ENCODE measurements at places on chromosomes 2 and 18. TPM values are rescaled to one million over a fixed set of nuclear protein-coding genes. Genes with fewer than 3 reads are reported as not detected.

- DNase-seq, result peak; percentile 22
Measured at GRCh38 chr2:191866675-191867506, 20.0 kb upstream of the CAVIN2 start.

- DNase-seq, result no peak
Measured at GRCh38 chr2:48711343-48711742, 44.2 kb downstream of the LHCGR start.

- DNase-seq, result no peak
Measured at GRCh38 chr2:42328148-42328833, 32.7 kb downstream of the COX7A2L start.

GRCh38 chr2:74149247-74149525, 1.5 kb upstream of the BOLA3 start:
- no peak for DNase-seq

GRCh38 chr2:157229572-157229971, 27.9 kb upstream of the GALNT5 start:
- DNase-seq, result no peak

GRCh38 chr2:96870626-96871255, 861 bp upstream of the SEMA4C start:
- peak; percentile 68 for DNase-seq

DNA sequence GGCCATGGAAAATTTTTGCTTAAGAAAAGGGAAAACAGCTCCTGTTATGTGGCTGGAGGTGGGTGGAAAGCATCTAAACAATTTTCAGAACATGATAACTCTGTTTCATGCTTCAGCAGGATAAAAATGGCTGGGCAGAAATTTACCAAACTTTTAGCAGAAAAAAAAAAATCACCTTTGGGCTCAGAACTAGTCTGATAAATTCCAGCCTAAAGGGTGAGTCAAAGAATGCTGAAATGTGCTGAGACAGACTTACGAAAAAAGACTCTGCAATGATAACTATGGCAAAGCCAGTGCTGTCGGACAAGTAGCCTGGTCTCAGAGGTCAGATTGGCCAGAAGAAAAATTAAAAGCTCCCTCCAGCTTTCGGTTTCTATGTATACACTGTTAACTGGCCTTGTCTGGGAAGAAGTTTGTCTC, 123.6 kb downstream of the LRATD1 start:
- no peak for DNase-seq

DNA sequence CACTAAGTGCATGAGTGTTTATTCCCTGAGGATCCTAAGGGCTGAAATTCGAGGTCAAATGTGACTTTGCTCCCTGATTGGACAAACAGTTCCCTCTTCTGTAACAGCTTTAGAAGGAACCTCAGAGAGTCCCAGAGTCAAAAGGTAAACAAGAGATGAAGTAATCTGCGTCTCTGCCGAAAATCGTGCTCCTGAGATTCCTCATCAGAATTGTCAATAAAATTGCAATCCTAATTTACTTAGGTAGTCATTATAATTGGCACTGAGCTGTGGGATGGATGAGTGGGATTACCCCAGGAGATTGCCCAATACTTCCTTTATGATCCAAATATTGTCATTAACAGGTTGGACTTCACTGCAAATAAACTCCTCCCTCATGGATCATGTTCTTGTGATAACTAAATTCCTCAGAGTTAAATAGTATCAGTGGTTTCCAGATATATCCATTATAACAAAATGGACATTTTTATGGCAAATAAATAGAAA, 907 bp upstream of the SUCLG1 start:
- no peak for DNase-seq

DNA sequence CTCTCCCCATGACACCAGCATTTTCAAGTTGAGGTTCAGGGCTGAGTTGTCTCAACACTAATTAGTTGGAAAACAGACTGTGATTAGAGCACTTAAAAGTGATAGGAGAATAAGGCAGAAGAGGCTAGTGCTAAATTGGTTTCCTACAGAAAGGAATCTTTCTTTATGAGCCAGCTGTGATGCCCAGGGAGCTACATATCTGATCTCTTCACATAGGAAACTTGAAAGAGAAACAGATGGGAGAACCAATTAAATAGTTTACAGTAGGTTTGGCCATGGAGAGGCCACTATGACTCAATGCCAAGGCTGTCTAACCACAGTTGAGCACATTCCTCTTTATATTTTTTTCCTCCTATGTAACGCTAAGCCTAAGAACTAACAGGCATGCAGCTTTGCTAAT, 418.3 kb upstream of the CYRIA start:
- DNase-seq, result no peak

DNA sequence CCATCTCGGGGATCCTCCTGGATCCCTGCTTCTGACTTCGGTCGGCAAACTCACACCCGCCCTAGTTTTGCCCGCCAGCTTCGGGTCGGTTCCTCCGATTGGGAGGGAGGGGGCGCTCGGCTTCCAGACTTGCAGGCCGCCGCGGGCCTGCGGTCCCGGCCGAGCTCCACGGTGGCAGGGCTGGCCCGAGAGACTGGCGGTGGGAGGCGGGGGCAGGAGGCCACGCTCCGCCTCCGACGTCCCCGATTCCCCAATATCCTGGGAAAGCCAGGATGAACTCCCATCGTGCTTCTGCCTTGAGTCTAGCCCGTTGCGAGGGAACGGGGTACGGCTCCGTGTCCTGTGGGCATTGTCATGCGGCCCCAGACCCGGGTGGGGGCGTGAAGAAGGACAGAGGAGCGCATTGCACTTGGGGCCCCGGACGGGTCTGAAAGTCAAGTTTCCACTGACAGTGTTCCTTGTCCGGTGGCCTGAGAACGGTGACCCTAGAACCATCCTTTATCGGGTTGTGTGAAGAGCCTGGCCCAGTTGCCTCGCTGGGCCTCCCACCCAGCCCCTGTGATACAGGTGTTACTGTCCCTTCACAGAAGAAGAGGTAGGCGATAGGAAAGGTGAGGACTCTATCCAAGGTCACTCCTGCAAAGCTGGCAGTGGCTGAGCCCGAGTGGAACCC, 2.4 kb upstream of the INHBB start:
- DNase-seq, result peak; percentile 84

- DNase-seq, result no peak
Measured at GRCh38 chr2:176518823-176519222, 249.6 kb downstream of the MTX2 start.

- no peak for DNase-seq
Measured at GRCh38 chr2:57908736-57909161, 137.9 kb upstream of the VRK2 start.

DNA sequence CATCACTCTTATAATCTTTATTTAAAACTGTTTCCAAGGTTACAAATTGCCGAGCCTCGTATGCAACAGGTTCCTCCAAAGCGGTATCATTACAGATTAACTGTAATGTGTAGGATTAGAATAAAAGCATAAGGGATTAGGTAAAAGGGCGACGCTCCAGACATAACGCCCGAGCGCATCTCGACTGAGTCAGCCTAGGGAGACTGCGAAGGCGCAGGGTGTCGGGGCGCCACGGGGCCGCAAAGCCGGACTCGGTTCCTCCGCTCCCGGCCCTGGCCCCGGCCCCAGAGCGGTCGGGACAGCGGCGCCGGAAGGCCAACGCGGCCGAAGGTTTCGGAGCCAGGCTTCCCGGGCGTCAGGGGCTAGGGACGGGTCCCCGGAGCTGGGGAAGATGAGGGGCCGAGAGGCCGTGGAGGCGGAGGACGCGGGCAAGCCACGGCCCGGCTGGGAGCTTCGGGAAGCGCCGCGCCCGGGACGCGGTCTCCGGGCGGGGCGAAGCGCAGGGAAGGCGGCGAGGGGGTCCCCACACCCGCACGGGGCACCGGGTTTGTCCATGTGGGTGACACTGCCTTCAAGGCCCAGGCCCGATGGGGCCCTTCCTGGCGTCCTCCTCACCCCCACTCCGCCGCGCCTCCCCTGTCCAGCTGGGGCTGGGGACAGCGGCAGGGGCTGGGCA, 12.9 kb upstream of the SIX3 start:
- DNase-seq, result peak; percentile 79

DNA sequence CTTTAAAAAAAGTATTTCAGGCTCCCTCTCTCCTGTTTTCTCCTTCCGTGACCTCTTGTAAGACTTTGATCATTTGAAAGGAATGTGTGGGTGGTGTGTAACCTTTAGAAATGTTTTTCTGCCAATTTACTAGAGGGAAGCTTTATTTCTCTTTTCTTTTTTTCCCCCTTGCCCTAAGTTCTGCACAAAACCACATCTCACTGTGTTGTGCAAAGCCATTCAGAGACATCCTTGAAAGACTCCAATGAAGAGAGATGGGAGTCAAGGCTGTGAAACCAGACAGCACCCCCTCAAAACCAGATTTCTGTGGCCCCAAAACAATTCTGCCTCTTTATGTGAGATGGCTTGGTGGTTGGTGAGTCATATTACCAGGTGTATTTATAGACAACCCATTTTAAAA, 184.6 kb upstream of the ERBB4 start:
- DNase-seq, result no peak

DNA sequence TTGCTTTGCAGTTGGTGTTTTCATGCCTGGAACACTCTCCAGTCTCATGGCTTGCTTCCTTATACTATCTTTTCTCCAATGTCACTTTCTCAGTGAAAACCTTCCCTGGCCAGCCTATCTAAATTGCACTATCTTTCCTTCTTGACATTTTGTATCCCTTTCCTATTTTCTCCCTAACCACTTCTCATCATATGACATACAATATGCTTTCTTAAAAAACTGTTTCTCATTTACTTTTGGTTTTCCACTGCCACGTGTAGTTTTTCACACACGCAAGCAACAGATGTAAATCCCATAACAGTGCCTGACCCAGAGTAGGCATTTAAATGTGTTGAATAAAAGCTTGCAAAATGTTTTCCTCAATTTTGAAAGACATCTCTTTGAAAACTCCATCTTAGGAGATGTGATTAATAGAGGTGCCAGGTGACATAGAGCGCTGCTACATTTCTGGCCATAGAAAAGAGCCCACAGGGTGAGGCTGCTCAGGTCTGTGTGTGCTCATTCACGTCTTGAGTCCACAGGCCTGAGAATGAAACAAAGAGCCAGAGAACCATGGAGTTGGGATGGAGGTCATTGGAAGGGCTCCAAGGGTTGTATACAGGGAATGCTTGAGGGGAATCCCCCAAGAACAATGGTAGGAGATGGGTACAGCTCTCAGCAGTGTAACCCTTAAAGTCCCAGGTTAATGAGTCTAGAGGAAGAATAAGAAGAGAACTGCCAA, 12.7 kb downstream of the ZNF24 start:
- DNase-seq, result no peak

DNA sequence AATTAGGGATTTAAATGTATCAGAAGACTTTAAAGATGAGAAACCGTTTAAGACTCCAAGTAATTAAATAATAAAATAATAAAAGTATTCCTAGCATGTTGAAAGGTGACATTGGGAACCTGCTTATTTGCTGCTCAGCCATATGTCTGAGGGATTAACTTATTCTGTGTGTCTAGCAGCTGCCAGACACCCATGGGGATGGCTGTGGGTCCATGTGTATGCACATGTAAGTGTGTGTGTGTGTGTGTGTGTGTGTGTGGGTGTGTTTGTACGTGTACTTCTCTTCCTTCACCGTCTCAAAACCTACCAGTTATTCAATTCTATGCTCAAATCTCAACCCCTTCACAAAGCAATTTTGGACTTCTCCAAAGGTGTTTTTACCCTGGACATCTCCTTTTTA, 124.5 kb downstream of the SETBP1 start:
- no peak for DNase-seq

DNA sequence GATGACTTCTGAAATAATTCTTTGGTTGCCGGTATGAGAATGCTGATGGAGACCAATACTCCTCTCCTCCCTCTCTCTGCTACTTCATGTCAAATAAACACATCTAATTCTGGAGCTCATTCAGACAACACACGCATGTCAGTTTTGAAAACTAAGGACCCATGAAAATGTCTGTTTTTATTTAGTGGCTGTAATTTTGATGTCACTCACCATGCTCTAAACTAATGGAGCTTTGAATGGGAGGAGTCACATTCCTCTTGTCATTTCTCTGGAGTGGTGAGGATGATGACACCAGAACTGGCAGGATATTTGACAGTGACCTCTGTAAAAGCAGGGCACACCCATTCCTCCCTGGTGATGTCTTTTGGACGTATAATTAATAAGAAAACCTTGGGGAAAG, 163.0 kb downstream of the PHLPP1 start:
- peak; percentile 21 for DNase-seq

SPDYA gene
- 0.42 TPM for total RNA-seq

IL1A gene
- 0.53 TPM for total RNA-seq

SNTG2 gene
- 10.5 TPM for total RNA-seq

LHCGR gene
- 0.19 TPM for total RNA-seq

DSG1 gene
- total RNA-seq, result 1,512 TPM

SOX11 gene
- 0.03 TPM for total RNA-seq
